ENCODE measurements at places on chromosomes 12 and 14.

DNA sequence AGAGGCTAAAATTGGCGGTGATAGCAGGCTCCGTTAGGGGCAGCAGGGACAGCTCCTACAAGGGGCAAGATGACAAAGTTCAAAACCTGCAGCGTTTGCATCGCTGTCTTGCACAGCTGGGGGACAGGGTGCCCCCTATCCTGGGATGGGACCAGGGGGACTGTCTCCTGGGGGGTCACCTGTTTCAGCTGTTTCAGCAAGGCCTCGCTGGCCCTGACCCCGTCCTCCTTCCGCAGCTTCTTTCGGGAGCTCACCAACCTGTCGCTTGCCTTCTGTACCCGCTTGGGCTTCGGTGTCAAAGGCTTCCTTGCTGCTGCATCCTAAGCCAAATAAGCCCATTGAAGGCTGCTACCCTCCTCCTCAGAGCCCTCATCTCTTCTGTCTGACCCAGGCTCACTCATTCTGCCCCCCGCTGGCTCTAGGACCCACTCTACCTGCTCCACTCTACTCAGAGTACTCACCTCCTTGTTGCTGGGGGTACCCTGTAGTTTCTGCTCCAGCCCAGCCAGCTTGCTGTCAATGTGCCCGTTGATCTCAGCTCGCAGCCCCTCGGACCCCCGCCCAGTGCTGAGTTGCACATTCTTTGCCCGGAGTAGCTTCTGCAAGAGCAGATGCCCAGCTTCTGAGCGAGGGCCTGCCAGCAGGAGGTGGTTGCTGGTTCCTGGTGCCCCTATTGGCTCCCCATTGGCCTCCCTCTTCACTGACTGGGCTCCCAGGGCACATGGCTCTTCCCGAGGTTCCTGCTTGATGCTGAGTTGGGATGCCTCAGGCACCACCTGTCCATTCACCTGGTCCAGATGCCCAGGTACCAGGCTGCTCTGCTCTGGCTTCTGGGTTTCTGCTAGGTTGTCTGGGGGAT lies 12.4 kb upstream of the PRKAG1 start:
- no peak for DNase-seq

GRCh38 chr12:124684971-124685688 lies 117.7 kb upstream of the NCOR2 start:
- peak; percentile 68 for DNase-seq

GRCh38 chr12:45130881-45131281 lies 80.0 kb upstream of the DBX2 start:
- peak; percentile 45 for DNase-seq

GRCh38 chr12:11543457-11544158 lies 105.9 kb upstream of the ETV6 start:
- no peak for DNase-seq

GRCh38 chr14:99395909-99396530 lies 84.6 kb downstream of the SETD3 start:
- no peak for DNase-seq
